ENCODE measurements at places on chromosomes 3 and 15.

- DNase-seq: peak; percentile 63
Measured at GRCh38 chr15:101723171-101723873, 951 bp downstream of the TARS3 start.

GRCh38 chr3:78281381-78281780, 1241.5 kb downstream of the ROBO2 start:
- DNase-seq: no peak

DNA sequence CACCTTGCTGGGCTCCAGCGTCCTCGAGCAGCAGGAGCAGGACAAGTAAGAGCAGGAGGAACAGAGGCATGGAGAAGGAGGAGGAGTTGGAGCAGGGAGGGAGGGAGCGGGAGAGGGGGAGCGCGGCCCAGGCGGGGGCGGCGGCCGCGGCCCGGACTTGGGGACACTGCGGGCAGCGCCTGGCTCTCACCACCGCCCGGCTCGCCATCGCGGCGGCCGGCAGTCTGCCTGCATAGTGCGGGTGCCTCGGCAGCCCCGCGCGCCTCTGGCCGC, 440 bp downstream of the DCBLD2 start:
- peak; percentile 51 for DNase-seq

GRCh38 chr15:79439236-79439635, 7.1 kb downstream of the MINAR1 start:
- DNase-seq: no peak

GRCh38 chr3:10342781-10343180, 21.9 kb upstream of the SEC13 start:
- no peak for DNase-seq

GRCh38 chr3:197953325-197953724, 3.3 kb downstream of the RPL35A start:
- peak; percentile 11 for DNase-seq

- peak; percentile 20 for DNase-seq
Measured at GRCh38 chr3:14177580-14178246, 688 bp downstream of the XPC start.

DNA sequence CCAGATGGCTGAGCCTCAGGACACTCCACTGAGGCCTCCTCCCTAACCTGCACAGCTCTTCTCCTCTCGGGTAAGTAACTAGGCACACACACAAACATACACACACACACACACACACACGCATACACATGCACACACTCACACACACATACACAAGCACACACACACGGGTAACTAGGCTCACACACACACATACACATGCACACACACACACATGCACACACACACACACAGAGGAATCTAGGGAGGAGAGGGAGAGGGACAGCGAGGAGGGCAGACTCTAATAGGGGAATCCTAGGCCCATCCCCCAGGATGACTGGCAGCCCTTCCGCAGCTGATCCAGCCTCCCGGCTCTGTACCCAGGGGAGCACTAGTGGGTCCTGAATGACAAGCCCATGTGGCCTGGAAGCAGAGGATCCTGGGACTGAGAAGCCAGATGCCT, 177.4 kb upstream of the LINGO1 start:
- no peak for DNase-seq

- peak; percentile 36 for DNase-seq
Measured at GRCh38 chr15:56739964-56740640, 6.8 kb upstream of the ZNF280D start.

GRCh38 chr3:51671734-51672475, 853 bp downstream of the TEX264 start:
- peak; percentile 88 for DNase-seq

GRCh38 chr3:150376001-150376848, 31.9 kb upstream of the TSC22D2 start:
- peak; percentile 18 for DNase-seq

DNA sequence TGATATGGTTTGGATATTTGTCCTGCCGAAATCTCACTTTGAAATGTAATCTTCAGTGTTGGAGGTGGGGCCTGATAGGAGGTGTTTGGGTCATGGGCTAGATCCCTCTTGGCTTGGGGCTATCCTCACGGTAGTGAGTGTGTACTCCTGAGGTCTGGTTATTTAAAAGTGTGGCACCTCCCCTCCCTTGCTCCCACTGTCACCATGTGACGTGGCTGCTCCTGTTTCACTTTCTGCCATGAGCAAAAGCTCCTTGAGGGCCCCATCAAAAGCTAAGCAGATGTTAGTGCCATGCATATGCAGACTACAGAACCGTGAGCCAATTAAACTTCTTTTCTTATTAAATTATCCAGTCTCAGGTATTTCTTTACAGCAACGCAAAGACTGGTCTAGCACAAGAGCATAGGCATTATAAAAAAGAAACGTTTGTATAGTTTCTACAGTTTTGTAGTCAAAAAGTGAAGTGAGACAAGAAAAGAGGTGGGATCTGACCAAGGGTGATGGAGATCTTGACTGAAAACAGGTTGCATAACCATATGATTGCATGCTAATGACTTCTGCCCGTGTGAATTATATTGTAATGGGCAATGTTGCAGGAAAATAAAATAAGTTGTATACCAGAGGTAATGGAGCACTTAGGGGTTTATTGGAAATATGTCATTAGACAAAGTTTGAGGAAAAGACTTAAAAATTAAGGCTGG, 28.5 kb upstream of the CLASP2 start:
- DNase-seq: peak; percentile 8

DNA sequence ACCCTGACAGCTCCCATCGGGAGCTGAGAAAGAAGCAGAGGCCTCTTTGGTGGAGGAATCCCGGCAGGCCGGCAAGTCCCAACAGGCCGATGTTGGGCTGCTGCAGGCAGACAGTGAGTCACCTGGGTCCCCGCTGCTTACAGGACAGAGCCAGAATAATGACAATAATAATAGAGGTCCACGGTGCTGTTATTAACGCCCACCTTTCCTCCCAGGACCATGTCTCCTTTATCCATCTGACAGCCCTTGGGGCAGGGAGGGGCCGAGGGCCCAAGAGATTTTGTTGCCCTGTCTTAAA, 29.3 kb upstream of the MAGEF1 start:
- no peak for DNase-seq

GRCh38 chr3:70603103-70603502, 290.7 kb upstream of the MDFIC2 start:
- DNase-seq: no peak

- DNase-seq: no peak
Measured at GRCh38 chr3:95335517-95335916, 1272.7 kb downstream of the NSUN3 start.

DNA sequence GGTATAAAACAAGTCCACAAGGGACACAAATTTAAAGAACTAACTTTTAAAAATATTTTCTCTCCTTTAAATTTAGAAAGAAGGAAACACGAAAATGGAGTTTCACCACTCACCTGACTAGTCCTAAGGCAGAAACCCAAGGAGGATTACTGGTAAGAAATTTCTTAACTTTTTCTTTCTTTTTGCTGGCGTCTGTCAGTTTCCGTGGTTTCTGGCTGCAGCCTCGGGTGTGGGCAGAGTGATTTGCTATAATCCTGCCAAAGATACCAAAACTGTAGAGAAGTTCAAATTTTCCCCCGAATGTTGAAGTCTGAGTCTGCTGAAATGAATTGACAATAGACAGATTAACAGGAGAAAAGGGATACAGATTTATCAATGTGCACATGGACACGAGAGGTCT, 843.6 kb upstream of the ALCAM start:
- no peak for DNase-seq

DNA sequence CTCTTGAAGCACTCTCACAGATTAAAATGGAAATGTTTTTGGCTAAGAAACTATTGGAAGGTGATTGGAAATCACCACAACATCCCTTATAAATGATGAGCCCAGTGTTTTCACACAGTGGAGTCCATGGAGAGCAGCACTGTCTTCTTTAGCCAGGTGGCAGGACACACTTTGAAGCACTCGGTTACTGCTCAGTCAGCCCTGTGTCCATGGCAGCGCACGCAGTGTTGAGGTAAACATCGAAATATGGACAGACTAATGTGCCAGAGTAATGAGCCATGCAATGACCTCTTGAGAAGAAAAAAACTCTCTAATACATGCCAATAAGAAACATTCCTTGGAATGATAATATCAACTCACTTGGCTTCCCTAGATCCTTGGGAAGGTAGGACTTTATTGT, 66.6 kb downstream of the TGFBR2 start:
- DNase-seq: no peak

- DNase-seq: no peak
Measured at GRCh38 chr15:72011302-72011942, 106.5 kb downstream of the MYO9A start.

DNA sequence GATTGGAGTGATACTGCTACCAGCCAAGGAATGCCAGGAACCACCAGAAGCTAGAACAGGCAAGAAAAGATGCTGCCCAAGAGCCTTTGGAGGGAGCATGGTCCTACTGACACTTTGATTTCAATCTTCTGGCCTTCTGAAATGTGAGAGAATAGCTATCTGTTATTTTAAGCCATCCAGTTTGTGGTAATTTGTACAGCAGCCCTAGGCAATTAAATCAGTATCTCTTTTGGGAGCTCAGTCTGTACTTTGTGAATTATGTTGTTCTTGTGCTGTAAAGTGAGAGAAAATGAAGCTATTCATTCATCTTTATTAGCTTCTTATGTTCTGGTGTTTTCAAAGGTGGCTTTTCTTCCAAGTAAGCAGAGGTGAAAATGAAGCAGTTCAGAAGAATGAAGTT, 381.3 kb downstream of the PDCD6IP start:
- DNase-seq: no peak

DNA sequence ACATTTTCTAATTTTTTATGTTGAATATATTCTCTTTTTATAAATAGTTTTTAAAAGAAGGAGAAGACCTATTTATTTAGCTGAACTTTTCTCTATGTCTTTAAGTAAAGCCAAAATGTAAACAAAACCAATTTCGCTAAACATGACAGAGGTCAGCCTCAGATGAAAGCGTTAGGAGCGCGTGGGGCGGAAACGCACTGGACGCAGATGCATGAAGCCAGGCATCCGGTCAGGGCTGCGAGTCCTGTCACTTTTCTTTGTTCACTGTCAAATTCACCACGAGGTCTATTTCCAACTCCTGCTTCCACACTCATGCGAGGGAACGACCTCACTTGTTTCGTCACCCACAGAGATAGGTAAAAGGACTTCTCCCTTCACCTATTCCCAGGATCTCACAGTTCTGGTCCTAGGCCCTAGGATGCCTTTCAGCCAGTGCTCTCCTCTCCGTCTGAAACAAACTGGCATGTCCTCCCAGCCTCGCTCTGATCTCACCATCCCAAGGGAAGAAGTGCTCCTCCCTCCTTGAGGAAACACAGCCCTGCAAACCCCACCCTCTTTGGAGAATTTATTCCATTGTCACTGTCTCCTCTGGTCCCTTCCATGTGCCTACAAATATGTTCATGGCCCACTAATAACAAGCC, 57.9 kb downstream of the ITGB5 start:
- DNase-seq: no peak

DNA sequence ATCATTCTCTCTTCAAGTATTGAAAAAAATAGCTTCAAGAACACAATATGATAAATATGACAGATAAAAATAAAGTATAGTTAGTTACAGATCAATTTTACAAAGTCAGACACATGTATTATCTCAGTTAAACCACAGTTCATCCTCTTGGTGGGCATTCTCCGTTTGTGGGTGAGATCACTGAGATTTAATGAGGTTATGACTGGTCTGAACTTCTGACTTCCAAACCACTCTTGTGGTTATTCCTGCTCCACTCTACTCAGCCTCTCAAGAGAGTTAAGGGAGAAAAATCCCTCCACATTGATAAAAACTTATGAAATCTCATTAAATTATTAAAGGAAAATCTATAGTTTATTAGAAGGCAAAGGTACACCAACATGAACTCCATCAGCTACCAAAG, 229.9 kb upstream of the LRTM1 start:
- DNase-seq: no peak

GRCh38 chr3:159234306-159234705, 432.5 kb downstream of the MFSD1 start:
- DNase-seq: no peak

GRCh38 chr15:28726102-28726501, 13.9 kb upstream of the GOLGA8M start:
- no peak for DNase-seq

GRCh38 chr3:180408654-180409053, 193.3 kb upstream of the TTC14 start:
- DNase-seq: no peak

DNA sequence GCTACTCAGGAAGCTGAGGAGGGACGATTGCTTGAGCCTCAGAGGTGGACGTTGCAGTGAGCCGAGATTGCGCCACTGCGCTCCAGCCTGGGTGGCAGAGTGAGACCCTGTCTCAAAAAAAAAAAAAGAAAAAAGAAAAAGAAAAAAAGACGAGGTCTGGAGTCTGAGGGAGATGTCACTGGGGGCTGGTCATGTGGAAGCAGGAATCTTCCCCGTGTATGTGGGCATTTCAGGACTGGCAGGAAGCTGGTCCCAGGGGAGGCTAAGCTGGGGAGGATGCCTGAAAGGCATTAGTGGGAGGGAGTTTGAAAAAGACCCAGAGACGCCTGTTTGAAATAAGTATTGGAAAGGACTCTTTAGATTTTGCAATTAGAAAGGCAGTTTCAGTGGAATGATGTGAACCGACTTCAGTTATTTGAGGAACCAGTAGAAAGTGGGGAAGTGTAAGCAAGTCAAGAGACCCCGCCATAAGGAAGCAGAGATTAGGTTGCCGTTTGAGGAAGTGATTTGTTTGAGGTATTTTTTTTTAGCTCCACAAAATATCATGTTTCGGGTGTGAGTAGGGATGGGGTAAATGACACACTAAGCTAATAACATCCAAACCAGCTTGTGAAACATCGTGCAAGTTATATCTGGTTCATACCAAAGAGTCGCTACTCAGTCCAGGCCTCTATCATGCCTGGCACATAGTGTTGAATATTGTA, 55.5 kb downstream of the ST6GAL1 start:
- peak; percentile 78 for DNase-seq

- no peak for DNase-seq
Measured at GRCh38 chr3:170507063-170507462, 78.8 kb downstream of the SLC7A14 start.

DNA sequence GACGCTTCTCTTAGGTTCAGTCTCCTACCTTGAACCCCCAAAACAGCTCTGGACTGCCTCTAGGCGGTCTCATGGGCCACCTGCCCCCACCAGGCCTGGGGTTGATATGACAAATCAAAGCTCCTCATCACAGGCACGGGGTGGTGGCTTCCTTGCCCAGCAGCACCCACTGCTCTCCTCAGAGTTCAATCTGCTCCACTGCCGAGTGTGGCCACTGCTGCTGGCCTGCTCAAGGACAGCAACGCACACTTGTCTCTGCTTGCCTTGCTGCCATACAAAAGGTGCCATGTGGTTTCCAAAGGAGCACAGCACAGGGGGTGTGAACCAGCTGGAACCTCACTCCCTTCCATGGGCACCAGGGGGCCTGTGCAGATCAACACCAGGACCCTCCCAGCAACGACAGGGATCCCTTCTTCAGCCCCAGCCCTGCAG, 10.2 kb downstream of the KBTBD13 start:
- peak; percentile 27 for DNase-seq

- DNase-seq: no peak
Measured at GRCh38 chr3:31442755-31443154, 90.0 kb upstream of the STT3B start.

- no peak for DNase-seq
Measured at GRCh38 chr3:61810953-61811497, 249.7 kb downstream of the PTPRG start.
